ENCODE measurements at places on chromosomes 7 and 10.
A peak's percentile ranks its signal among the peaks of the same experiment; 100 is the strongest.

- DNase-seq = no peak
These were observed 72.7 kb upstream of the ASAH2 start for GRCh38 chr10:50324046-50324445.

DNA sequence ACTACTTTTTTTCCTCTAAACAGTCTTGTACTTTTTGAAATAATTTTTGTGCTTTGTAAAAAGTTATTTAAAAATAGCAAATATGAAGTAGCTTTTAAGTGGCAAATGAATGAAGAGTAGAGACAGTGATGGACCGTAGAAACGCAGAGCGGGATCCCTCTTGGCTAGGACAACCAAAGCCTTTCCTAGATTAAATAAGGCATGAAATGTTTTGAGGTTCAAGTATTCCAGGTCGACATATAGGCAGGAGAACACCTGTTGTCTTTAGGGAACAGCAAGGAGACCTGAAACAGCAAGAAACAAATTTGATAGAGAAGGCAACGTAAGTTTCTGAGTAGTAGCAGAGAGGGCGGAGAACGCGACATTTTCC lies 662 bp upstream of the PPRC1 start:
- no peak for DNase-seq

DNA sequence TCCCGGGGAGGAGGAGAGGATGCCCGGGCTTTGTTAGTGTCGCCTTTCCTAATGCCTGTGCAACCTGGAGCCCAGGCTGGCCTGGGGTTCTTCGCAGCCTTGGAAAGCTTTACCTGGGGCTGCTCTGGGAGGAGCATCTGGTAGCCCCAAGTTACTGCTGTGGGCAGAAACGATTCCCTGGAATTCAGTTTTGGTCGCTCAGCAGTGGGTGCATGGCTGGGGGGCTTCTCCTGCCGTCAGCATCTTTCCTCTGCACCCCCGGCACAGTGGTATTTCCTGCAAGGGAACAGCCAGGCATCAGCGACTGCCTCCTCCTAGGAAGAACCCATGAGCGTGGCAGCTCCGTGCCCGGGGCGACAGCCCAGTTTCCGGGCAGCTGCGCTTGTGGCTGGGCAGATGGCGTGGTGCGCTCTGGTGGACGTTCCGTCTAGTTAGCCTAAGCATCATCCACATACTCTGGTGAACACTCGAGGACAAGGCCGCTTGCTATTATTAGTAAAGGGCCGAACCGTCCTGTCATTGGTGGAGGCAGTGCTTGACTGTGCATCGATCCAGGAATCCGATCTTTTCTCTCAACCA lies 107.0 kb upstream of the BTBD16 start:
- DNase-seq = no peak

GRCh38 chr7:19982841-19983835 lies 209.7 kb upstream of the TMEM196 start:
- DNase-seq = no peak

- no peak for DNase-seq
These were observed at the start of gene DPYSL4 for GRCh38 chr10:132186488-132187429. DPYSL4 (plus strand) TSS chr10:132186948; CDS start chr10:132187064, 116 bp downstream.

DNA sequence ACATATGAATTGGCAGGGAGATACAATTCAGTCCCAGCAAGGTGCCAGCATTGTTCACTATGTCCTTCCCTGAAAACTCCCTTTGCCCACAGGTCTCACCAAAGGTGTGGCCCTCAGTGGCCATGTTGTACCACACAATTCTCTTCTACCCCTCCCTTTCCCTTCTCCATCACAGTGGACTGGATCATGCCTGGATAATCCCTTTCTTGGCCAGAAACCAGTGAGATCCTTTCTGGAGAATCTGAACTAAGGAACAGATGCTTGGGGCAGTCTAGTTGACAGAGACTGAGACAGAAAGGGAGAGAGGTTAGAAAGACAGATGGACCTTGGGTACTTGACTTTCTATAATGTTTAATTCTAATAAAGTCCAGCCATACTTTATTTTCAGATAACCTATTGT lies 9.5 kb downstream of the NMT2 start:
- no peak for DNase-seq

GRCh38 chr10:116045366-116046356 lies 227.3 kb downstream of the GFRA1 start:
- DNase-seq = peak; percentile 79

DNA sequence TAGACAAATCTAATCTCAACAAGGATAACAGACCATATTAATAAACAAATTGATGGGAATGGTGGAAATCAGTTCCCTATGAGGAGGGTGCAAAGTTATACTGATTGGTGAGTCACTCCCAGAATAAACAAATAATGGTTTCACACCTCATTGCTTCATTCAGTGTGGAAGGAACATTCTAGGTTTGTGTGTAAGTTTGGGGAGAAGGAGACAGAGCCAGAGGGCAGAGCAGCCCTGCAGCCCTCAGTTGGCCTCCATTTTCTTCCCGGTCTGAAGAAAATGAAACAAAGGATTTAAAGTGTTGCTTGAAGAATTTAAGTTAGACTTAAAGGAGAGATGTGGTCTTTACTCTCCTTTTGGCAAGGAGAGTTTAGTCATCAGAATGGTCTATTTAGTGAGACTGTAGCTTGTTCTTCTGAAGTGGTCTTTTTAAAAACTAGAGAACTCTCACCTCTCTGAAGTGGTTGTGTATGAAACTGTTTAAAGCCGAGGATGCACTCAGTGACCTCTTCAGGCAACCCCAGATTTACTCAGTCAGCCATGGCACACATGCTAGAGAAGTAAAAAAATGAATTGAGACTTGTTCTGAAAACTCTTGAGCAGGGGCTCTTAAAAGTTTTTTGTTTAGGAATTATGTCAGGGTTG lies 27.2 kb downstream of the IKZF1 start:
- no peak for DNase-seq

DNA sequence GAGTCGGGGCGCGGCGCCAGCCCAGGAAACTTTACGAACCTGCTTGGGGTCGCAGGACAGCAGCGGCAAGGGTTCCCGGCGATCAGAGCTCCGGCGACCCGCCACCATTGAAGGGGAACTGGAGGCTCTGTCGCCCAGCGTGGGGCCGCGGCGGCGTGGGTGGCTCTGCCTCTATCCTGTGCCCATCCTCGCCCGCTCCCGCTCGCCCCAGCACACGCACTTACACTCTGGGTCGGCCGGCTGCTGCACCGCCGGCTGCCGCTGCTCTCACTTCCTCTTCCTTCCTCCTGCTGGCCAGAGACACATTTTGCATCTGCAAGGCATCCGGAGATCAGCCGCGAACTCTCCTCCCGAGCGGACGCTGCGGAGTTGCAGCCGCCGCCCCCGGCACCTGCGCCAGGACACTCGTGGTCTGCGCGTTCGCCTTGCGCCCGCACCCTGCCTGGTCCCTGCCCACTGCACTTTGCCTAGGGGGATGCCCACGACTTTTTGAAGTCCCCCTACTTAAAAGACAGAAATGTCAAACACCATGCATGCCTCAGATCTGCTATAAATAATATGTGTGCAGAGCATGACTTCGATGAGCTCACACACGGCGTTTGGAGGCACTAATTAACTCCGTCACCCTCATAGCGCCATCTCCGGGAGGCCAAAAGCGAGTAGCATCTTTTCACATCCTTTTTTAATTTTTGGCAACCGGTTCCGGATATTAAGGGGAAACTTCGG lies at the start of gene ELMO1:
Gene ELMO1, minus strand, starts transcription at position 229 of the 726 bp plus-strand sequence. CDS start 106,174 bp downstream, outside the sequence.
- DNase-seq = peak; percentile 85
